Fibroblast of lung (primary cell): ENCODE measurements at places on chromosomes 11 and 22. TPM values are rescaled to one million over a fixed set of nuclear protein-coding genes. Genes with fewer than 3 reads are reported as not detected.
A peak's percentile ranks its signal among the peaks of the same experiment; 100 is the strongest.

Gene UCP3
- total RNA-seq: 0.26 and 0.33 TPM in 2 replicates

Gene LARGE2
- total RNA-seq: not detected in 2 replicates

GRCh38 chr11:85590848-85591483 is 36.2 kb downstream of the DLG2 start:
- peak; percentile 42 for DNase-seq
- no peaks in the 10 kb centered on the region for H3K4me1 ChIP-seq
- H3K27me3 ChIP-seq: no peaks in the 10 kb centered on the region
- no peak overlapping the region for H3K27ac ChIP-seq
- H3K36me3 ChIP-seq: no peaks in the 10 kb centered on the region

GRCh38 chr11:9362393-9362863 is 22.0 kb upstream of the IPO7 start:
- peaks cover 5% of the 10 kb centered on the region for H3K4me1 ChIP-seq
- H3K27me3 ChIP-seq: no peaks in the 10 kb centered on the region
- H3K27ac ChIP-seq: peak overlapping the region; percentile 43
- H3K36me3 ChIP-seq: no peaks in the 10 kb centered on the region
- no peak overlapping the region for H3K4me3 ChIP-seq

- H3K4me1 ChIP-seq: no peaks in the 10 kb centered on the region
- H3K4me3 ChIP-seq: no peak overlapping the region
- H3K36me3 ChIP-seq: no peaks in the 10 kb centered on the region
Observed at GRCh38 chr11:36306888-36307287, 10.8 kb downstream of the PRR5L start.

- no peak overlapping the region for H3K27ac ChIP-seq
- no peaks in the 10 kb centered on the region for H3K4me1 ChIP-seq
- DNase-seq: no peak
- H3K36me3 ChIP-seq: no peaks in the 10 kb centered on the region
- H3K4me3 ChIP-seq: no peak overlapping the region
- no peaks in the 10 kb centered on the region for H3K27me3 ChIP-seq
Observed at GRCh38 chr22:45962756-45963324, 14.1 kb downstream of the WNT7B start.

GRCh38 chr11:70200212-70200844 is 2.8 kb upstream of the FADD start:
- H3K36me3 ChIP-seq: peaks cover 3% of the 10 kb centered on the region
- H3K27ac ChIP-seq: no peak overlapping the region
- no peak for DNase-seq
- H3K27me3 ChIP-seq: no peaks in the 10 kb centered on the region
- H3K4me3 ChIP-seq: no peak overlapping the region
